ENCODE measurements at places on chromosomes 6 and 20.

DNA sequence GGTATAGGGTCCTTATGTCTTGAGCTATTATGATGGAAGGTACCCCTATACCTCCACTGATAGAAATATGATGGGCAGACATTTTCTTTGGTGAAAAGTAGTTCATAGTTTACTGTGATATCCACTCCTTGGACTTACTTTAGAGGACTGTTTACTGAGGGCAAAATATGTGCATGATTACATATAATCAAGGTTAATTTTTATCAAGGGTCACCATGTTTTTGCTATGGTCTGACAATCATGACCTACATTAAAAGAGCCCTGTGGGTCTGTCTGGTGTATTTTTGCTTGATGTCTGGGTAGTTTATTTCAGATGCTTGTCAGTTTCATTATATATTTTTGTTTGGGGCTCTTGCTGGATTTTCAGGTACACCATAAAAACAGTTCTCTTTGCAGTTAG, 40.1 kb downstream of the CDKAL1 start:
- no peak for DNase-seq

DNA sequence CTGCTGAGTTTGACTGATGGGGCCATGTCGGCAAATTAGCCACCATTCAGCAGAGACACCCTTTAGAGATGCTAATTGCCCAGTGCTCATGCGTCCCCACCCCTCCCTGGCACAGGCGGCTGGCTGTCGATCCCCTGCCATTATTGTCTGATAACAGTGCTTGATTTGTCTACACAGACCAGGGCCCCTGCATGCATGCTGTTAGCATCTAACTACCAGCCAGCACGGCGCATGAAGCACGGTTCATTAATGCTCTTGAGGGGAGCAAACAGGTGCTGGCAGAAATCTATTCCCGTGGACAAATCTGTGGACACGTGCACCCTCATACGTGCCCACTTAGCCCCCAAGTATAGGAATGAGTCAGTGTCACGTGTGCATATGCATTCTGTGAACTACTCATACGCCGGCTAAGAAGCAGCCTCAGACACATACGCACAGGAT, 32.2 kb downstream of the KCNB1 start:
- DNase-seq: no peak

DNA sequence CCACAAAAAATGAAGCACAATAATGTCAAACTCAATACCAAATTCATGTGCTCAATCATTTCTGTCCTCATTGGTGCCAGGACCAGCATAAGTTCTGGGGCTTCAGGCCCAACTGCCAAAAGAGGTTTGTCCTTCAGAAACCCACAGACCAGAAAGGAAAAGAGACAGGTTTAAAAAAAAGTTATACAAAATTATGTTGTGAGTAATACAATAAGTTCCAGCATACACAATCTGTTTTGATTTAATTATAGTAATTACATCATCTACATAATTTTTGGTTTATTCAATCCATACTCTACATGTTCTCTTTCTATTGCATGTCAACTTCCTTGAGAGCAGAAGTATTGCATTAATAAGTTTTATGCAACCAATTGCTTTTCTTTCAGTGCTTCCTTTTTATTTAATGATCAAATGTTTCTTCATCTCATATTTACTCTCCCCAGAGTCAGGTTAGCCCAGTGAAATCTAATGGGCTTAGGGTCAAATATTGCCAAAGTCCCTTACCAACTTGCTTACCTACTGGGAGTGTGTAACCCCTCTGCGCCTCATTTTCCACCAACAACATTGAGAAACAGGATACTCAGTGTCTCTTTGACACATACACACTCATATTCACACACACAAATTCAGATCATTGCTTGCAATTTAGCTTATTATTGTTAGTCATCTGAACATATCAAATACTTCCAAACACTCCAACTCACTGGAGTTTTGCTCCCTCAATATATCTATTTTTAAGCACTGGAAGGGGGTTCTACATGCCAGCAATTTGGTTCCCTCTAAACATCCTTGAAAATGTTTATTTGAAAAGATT, 424.4 kb upstream of the MARCKS start:
- no peak for DNase-seq

DNA sequence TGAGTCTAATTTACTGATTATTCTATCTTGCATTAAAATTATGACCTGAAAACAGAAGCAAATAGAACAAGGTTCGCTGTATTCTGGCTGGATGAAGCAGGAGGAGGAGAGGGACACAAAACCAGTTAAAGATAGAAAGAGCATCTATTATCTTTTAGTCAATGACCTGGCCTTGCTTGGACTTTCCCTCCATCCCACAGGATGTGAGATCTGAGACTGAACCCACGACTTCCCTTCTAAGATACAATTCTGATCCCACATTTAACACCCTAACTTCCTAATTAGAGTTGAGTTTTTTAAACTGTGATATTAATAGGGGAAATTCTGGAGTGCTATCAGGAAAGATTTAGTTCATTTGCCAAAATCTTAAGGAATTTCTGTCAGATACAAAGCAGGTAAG, 3.1 kb upstream of the HLA-DQA2 start:
- no peak for DNase-seq

DNA sequence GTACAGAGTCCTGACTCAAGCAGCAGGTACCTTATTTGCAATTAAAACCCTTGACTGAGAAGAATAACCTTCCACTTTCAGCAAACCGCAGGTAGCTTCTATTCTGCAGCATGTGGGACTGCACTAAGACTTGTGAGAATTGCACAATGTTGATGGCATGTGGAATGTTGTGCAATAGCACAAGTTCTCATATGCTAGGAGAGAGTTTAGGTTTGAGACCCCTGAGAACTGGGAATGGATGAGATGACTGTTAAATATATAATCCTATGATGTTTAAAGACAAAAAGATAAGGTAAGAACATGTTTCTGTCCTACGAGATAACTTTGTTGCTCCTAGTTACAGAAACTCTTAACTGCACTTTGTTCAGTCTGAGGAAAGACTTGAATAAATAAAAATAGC, 194.6 kb downstream of the OTOR start:
- DNase-seq: no peak

DNA sequence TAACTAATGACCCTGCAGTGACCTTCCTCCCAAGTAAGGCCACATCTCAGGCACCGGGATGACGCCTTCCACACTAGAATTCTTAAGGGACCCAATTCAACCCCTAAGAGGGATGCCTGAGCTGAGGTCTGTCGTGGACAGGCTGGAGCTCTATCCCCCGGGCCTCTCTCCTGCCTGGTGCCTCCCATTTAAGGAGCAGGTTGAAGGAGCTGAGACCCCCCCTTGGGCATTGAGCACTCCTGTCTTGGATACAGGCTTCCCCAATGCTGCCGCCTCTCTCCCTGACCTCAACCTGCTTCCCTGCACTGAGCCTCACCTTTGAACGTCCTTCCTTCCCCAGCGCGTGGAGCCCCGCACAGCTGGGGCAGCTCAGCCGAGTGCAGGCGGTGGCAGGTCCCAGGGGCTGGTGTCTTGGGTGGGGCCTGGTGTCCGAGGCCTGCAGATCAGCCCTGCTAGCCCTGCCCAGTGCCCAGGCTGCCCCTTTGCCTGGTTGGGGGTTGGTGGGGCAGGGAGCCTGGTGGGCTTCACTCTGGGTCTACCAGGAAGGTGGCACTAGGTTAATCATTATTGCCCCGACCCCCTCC, 19.9 kb upstream of the BHLHE23 start:
- no peak for DNase-seq

- peak; percentile 48 for DNase-seq
Observed at GRCh38 chr20:13009682-13010406, 1.1 kb downstream of the SPTLC3 start.

DNA sequence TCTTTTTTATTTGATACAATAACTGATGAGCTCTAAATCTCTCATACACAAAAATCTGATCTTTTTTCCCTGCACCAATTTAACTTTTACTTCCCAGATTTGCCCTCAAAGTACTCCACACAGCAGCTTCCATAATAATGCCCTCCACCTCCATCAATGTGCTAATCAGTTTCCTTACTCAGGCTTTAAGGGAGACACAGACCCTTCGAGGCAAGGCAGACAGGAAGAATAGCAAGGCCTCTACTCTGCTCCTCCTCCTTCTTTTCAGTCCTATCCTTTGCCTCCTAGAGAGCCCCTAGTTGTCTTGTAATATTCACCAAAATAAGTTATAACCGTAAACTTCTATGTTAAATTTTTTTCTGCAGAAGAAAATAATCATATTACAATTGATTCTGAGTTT, 444.9 kb upstream of the RNF217 start:
- no peak for DNase-seq

DNA sequence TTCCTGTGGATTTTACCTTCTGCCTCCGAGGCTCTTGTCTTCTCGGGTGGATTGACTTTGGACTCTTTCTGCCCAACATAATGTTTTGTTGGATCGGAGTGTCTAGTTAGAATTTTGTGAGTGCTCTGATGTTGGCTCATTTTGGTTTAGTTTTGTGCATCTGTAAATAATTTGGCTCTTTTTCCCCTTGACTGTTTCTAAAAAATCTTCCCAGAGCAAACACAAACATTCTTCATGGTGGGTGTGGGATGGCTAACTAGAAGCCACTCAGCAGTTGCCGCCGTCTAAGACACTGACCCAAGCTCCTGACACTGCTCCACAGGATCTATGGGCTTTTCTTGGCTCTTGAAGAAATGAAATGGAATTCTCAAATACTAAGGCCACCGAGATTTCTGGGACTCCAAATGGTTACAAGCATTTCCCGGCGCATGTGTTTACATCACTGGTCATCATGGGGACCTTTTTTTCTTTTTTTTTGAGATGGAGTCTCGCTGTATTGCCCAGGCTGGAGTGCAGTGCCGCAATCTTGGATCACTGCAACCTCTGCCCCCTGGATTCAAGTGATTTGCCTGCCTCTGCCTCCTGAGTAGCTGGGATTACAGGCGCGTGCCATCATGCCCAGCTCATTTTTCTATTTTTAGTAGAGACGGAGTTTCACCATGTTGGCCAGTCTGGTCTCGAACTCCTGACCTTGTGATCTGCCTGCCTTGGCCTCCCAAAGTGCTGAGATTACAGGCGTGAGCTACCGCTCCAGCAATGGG, 92.0 kb upstream of the FRMD1 start:
- no peak for DNase-seq

DNA sequence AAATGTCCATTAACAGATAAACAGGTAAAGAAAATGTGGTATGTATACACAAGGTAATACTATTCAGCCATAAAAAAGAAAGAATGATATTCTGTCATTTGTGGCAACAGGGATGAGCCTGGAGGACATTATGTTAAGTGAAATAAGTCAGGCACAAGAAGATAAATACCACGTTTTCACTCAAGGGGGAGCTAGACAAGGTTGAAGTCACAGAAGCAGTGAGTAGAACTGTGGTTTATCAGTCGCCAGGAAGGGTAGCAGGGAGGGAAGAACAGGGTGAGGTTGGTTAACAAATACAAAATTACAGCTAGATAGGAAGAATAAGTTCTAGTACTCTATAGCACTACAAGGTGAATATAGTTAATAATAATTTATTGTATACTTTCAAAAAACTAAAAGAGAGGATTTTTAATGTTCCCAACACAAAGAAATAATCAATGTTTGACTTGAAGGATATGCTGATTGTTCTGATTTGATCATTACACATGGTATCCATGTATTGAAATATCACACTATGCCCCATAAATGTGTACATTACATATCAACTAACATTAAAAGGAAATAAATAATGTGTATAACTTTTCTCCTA, 21.1 kb downstream of the RTN4IP1 start:
- DNase-seq: peak; percentile 51

DNA sequence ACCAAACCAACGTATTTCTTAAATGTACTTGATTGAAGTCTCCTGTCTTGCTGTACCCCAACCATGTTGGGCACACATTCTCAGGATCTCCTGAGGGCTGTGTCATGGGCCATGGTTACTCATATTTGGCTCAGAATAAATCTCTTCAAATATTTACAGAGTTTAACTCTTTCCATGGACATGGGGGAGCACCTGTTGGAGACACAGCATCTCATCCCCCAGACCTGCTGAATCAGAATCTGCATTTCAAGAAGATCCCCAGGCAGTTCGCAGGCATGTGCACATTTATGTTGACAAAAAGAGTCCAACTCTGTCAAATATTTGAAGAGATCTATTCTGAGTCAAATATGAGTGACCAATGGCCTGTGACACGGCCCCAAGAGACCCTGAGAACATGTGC, 24.5 kb downstream of the PIGT start:
- DNase-seq: no peak

GRCh38 chr20:59777331-59777725, 156.1 kb downstream of the SYCP2 start:
- peak; percentile 6 for DNase-seq

- no peak for DNase-seq
Observed at GRCh38 chr6:140397106-140397505, 1022.7 kb upstream of the CITED2 start.

DNA sequence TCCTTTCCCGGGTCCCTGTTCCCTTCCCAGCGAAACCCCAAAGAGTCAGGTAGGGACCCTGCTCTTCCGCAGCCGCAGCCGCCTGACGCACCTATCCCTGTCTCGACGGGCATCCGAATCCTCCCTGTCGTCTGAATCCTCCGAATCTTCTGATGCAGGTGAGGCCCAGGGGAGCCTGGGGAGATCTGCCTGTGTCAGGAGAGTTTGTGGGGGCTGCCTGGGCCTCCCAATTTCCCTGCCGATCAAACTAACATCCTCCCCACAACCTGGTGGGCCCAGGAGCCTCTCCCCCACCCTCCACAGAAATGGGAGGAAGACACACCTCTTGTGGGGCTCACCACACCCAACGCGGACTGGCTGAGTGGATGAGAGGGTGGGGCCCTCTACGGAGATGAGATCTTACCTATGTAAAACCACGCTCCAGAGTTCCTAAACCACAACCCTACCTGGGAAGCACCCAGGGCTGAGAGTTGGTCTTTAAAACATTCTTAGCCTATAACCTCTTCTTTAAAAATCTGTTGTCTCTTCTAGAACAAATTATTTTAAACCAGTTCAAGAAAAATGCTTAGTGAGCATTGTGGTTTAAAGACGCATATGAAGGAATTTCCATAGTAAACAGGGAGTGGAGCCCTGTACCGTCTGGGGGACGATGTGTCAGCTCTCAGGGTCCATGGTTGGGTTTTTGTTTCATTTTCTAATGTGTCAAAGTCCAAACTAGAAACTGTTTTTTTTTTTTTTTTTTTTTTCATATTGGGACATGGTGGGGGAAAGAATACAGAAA, 1.7 kb downstream of the CDC25B start:
- DNase-seq: no peak

- peak; percentile 70 for DNase-seq
Observed at GRCh38 chr20:47854687-47855212, 69.5 kb upstream of the SULF2 start.

DNA sequence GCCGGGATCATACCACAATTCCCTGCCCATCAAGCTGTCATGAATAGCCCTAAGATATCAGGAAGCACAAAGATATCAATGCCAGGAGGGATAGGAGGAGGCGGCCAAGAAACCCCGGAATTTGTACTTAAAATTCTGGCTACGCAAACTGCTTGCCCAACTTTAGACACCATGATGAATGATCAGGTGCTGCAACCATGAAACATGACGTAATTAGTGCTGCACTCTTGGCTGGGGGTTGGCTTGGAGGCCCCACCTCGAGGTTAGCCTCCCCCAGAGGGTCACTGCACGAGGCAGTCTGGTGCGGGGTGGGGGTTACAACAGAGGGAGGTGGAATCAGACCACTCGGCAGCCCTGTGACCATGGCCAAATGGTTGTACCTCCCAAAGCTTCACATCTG, 8.9 kb downstream of the SIRPA start:
- DNase-seq: no peak
